ENCODE measurements at places on chromosomes 16 and 17.

DNA sequence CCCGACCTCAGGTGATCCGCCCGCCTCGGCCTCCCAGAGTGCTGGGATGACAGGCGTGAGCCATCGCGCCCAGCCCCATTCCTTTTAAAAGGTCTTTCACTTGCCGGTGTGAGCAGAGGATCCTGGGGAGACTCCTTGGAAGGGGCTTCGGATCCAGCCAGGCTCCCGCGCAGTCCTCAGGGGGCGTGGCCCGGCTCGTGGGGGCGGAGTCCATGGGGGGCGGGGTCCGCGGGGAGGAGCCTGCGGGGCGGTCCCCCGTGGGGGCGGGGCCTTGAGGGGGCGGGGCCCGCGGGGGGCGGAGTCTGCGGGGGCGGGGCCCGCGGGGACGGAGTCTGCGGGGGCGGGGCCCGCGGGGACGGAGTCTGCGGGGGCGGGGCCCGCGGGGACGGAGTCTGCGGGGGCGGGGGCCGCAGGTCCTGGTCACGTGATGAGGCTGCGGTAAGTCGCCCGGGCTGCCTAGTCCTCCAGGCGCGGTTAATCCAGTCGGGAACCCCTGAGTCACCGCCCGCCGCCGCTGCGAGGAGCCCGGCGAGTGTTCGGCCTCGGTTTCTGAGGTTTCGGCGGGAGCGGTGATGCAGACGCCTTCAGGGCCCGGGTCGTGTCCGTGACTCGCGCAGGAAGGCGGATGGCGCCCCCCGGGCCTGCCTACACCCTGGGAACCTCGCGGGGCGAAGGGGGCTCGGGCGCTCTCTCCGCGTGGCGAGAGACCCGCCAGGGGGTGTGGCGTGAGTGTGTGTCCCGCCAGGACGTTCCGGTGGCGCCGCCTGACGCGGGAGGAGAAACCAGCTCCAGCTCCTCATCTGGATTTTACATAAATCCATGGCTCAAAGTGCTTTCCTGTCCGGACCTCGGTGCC lies 23.6 kb upstream of the ABR start:
- peak; percentile 57 for DNase-seq

- DNase-seq, result no peak
Measured at GRCh38 chr17:50949128-50949988, 83.2 kb upstream of the TOB1 start.

DNA sequence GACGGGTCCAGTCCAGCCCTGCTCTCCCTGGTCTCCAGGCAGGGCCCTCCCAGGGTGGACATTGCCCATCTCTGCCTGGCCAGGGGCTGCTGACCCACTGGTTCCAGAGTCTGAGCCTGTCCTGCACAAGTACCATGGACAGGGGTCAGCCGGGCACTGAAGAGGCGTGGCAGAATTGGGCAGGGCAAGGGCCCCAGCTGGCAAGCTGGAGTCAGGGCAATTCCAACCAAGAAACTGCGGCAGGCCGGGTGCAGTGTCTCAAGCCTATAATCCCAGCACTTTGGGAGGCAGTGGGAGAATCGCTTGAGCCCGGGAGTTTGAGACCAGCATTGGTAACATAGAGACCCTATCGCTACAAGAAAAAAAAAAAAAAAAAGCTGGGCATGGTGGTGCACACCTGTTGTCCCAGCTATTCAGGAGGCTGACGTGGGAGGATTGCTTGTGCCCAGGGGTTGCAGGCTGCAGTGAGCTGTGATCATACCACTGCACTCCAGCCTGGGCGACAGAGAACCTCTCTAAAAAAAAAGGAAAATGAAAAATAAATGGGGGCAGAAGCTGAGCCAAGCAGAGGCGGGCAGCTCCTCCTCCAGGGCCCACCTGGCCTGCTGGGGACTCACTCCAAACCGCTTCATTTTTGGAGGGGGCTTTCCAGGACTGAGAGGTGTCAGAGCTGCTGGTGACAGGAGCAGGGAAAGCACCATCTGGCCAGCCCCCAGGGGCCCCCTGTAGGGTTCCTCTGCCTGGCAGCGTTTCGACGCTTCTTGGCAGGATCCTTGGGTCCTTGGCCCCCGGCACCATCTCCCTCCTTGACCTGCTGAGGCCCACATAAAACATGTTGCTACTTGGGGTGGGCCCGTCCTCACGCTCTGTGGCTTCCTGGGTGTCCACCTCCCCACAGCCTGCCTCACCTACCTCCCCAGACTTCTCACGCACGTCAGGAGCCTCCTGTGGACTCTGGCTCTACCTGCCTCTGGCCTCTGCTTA lies 2.9 kb upstream of the MAFG start:
- peak; percentile 69 for DNase-seq

- DNase-seq, result no peak
Measured at GRCh38 chr17:36066365-36066985, 2.4 kb downstream of the CCL18 start.

DNA sequence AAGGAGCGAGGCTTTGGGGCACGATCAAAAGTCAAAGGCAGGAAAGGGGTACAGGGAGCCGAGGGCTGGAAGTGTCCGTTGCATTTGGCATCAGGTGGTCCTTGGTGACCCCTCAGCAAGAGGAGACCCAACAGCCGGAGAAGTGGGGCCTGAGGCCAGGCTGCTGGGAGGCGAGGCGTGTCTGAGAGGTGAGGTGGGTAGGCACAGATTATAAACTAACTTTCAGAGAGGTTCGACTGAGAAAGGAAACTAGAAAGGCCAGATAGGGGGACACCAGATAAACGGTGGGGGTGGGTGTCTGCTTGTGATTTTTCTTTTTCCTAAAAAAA lies 3.6 kb downstream of the PECAM1 start:
- no peak for DNase-seq

- no peak for DNase-seq
Measured at GRCh38 chr17:77548967-77549366, 408.2 kb downstream of the SEC14L1 start.

- no peak for DNase-seq
Measured at GRCh38 chr17:37388266-37388665, 12.5 kb downstream of the C17orf78 start.

DNA sequence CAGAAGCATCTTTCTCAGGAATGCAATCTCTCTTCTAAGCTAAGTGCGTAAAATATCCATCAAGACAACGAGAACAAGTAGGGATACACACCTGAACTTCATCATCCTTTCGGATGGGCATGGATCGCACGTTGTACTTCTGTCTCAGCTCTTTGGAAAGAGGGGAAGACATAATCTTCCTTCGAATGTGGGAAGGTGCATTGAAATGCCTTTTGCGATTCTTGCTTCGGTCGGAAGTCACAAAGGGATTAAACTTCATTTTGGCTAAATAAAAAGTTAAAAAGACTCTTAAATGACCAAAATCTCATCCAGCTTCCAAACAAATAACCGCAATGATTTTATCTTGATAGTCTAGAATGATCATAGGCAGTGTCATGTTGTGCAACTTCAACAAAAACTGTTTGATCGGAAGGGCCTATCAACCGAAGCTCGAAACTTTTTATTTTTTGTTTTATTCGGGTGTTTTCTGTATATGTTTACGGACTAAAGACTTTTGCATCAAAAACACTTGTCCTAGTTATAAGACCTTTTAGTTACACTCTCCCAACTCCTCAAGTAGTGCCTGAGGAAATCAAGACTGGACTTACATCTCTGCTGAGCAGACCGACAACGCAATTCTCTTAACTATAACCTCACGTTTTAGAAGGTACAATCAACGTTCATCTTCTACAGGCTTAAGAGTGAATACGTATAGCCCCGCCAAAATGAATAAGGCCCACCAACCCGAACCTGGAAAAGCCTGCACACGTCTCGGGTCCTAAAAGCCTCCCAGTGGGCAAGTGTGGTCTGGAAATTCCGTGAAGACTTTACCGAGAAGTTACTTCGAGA lies 727 bp downstream of the RPL26 start:
- DNase-seq, result no peak

- DNase-seq, result no peak
Measured at GRCh38 chr17:78535273-78536197, 41.7 kb downstream of the DNAH17 start.

DNA sequence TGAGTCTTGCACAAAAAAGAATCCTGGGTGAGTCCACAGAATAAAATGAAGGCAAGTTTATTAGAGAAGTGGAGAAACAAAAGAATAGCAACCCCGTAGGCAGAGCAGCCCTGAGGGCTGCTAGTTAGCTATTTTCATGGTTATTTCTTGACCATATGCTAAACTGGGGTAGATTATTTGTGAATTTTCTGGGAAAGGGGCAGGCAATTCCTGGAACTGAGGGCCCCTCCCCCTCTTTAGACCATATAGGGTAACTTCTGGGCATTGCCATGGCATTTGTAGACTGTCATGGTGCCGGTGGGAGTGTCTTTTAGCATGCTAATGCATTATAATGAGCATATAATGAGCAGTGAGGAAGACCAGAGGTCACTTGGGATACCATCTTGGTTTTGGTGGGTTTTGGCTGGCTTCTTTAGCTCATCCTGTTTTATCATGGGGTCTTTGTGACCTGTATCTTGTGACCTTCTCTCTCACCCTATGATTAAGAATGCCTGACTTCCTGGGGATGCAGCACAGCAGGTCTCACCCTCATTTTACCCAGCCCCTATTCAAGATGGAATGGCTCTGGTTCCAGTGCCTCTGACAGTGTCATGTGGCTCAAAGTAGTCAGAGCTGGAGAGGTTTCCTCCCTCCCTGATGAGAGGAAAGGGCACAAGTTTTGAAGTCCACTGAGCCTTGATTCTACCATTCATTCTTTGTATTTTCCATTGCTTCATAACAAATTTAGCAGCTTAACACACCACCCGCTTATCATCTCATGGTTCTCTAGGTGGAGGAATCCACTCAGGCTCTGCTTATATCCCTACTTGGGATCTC lies 55.7 kb upstream of the LGALS9 start:
- DNase-seq, result no peak

DNA sequence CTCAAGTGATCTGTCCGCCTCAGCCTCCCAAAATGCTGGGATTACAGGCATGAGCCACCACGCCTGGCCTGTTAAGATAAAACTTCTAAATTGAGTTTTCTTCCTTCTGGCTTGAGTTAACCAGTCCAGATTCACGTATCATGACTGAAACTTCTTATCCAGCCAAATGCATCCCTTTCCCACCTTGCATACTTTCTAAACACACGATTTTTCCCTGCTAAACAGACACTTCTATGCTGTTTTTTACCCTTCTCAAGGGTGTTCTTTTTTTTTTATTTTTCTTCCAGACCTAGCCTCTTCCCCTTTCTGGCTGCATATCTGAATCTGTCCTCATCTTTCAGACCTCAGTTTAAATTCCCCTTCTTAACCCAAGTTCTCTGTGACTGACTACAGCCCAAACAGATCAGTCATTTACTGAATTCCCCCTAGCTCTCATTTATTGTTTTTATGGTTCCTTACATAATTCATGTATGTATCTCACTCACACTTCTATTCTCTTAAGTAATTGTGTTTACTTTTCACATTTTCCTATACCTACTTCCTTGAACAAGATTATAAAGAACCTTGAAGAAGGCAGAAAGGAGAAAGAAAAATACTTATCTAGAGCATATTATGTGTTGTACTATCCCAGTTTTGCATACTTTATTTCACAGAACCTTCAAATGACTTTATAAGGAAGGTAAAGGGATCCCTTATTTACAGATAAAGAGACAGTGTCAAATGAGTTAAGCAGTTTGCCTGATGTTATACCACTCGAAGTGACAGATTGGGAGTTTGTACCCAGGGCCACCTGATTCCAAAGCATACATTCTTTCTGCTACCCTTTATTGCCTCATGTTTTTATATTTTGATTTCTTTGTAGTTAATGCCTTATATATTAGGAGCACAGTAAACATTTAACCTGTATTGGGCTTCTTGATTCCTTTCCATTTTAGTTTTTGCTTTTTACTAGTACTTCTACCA lies 5.2 kb downstream of the EVI2B start:
- no peak for DNase-seq

DNA sequence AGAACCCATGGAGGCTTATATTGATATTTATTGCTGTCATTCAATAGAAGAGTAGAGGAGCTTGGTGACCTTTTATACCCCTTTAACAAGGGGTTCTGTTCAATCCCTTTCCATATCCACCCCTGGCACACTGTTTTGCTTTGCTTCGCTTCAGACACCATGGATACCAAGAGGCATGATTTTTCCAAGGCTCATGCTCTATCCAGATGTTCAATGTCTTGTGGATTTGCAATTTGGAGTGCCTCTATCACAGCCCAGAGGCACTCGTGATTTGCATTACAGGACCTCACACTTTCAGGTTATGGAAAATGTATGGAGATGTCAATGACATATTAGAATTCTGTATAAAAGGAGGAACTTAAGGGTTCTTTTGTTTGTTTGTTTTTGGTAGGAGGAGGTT lies 21.5 kb downstream of the CFAP20 start:
- DNase-seq, result no peak

DNA sequence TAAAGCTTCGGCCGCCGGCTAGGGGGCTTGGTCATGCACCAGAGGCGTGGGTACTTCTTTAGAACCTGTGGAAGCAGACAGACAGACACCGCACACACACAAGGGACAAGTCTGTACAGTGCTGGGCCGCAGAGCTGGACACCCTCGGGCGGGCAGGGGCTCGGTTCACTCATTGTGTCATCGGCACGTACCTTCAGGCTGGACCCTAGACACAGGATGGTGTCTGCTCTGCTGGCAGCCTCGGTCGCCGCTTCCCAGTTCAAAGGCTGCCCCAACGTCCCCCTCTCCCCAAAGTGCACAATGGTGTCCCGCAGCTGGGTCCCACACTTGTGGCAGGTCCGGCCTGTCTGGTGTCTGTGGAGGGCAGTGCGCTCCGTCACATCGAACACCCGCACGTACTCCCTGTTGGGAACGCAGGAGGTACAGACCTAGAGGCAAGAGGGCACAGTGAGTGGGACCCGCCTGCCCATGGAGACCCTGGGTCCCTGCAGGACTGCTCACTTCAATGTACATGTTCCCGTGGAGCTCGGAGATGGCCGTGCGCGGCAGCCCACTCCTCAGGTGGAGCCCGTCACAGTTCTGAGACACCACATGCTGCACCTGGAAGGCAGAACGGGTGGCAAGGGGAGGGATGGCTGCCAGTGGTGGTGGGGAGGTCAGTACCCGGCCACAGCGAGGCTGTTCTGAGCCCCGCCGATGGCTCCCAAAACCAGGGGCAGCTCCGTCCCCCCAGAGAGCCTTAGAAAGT lies 3.1 kb upstream of the PCYT2 start:
- DNase-seq, result no peak

DNA sequence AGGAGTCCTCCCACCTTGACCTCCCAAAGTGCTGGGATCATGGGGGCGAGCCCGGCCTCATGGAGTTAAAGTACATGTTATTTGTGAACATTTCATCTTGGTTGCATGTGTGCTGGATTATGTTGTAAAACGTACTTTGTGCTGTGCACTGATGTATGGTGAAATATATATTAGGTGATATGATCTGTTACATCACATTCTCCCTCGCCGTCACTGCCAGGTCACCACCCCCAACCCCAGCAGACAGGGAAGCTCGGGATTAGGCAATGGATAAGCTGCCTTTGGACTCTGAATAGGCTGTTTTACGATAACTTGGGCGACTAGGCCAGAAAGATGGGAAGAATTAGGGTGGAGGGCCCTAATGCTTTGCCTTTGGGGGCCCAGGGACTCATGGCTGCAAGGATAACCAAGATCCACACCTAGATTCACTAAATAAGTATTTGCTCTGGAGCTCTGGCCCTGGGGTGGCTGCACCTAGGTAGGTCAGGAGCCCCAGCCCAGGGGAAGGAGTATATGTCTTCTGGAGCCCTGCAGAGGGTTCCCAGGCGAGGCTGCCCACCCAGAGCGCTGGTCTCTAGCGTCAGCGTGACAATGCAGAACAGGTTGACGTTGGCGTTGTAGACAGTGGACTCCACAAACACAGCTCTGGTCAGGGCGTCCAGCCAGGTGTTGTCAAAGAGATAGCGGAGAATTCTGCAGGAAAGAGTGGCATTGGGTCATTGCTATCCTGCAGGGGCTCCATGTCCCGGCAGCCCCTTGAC lies 27.1 kb upstream of the GCSH start:
- DNase-seq, result no peak
